ENCODE measurements at places on chromosomes 12 and 14.
A peak's percentile ranks its signal among the peaks of the same experiment; 100 is the strongest.

DNA sequence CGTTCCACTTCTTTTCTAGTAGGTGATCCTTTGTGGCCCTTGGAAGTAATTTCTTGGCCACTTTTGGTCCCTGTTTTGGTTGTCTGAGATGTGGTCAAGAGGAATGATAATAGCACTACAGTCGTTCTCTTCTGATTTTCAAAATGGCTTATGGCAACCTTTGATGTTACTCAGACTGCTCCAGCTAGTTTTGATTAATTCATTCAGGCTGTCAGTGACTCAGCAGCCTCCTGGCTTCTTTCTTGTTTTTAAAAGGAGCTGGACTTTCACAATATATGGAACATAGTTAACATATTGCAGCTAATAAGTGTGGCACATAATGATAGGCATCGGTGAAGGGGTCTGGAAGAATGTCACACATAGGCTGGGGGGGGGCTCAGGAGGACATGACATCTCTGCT lies 47.3 kb downstream of the WDR20 start:
- no peak for DNase-seq

GRCh38 chr12:22282283-22282682 lies 52.2 kb downstream of the ST8SIA1 start:
- no peak for DNase-seq

DNA sequence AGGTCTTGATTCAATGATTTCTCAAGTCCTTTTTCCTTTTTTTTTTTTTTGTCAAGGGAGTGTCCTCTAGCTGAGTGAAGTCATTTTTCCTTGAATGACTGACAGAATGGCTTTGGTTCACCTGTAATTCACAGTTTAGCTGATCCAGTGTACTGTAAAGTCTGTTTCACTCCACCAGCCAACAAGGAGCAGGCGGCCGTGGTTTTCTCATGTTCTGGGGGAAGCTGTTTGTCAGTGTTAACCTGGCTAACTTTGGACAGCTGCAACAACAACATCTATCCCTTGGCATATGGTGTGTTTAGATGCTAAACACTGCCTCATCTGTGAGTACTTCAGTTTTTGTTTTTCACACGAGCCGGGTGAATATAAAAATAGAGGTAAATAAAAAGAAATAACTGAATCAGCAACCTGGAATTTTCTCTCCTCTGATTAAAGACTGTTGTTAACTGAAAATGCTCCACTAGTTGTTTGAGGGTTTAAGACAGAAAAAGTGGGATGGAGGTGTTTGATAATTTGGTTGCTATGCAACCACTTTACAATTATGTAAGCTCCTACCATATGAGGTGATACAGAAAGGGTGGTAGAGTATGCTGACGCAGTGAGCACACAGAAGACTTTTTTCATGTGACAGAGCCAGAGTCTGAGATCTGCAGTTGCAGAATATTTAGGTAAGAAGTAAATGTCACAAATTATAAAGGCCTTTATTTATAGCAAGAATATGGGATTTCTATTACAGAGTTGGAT lies 50.3 kb upstream of the SLC2A13 start:
- peak; percentile 97 for DNase-seq

GRCh38 chr12:128982933-128983332 lies 129.7 kb downstream of the GLT1D1 start:
- DNase-seq: no peak

- peak; percentile 36 for DNase-seq
Observed at GRCh38 chr12:4030929-4031702, 157.9 kb upstream of the PARP11 start.

DNA sequence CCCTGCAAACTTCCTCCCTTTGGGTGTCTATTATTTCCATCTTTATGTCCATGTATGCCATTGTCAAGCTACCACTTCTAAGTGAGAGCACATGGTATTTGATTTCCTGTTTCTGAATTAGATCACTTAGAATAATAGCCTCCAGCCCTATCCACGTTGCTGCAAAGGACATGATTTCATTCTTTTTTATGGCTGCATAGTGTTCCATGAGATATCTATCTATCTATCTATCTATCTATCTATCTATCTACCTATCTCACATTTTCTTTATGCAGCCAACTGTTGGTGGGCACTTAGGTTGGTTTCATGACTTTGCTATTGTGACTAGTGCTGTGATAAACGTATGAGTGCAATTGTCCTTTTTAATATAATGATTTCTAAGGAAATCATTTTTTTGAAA lies 11.2 kb upstream of the MRPL42 start:
- DNase-seq: no peak
